ENCODE measurements at places on chromosomes 11 and 22.

- no peak for DNase-seq
Observed at GRCh38 chr11:105548359-105548758, 61.5 kb upstream of the GRIA4 start.

DNA sequence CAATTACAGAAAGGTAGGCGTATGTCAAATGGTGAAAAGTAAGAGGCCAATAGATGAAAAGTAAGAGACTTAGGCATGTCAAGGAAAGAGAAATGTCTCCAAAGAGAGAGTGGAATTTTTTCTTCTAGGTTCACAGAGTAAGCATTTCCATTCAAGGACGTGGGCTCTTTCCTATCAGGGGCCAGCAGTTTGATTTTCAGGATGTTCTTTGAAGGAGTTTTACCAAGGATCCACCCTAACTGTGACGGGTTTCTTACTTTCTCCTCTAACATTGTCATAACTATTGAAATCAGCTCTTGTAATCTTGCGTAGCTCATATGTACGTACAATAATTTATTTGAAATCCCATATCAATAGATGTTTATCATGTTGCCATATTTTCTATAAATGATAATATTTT is 2112.2 kb upstream of the RAG2 start:
- no peak for DNase-seq

DNA sequence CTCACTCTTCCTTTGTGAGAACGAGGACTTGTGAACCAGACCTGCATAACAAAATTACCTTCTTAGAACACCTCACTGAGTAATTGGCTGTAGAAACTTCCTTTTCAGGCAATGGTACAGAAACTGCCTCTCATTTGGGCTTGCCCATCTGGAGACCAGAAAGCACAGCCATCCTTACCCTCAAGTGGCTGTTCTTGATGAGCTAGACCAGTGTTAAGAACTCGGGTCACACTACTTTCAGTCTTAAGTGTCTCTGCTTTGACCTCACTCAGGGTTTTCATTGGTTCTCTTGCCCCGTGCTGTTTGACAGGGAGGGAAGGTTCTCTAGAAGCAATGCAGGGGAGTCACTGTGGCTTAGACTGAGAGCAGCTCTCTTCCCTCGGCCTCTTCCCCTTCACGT is 29.3 kb downstream of the NAT10 start:
- DNase-seq = no peak

- DNase-seq = no peak
Observed at GRCh38 chr11:17812091-17812864, 77.7 kb downstream of the KCNC1 start.

DNA sequence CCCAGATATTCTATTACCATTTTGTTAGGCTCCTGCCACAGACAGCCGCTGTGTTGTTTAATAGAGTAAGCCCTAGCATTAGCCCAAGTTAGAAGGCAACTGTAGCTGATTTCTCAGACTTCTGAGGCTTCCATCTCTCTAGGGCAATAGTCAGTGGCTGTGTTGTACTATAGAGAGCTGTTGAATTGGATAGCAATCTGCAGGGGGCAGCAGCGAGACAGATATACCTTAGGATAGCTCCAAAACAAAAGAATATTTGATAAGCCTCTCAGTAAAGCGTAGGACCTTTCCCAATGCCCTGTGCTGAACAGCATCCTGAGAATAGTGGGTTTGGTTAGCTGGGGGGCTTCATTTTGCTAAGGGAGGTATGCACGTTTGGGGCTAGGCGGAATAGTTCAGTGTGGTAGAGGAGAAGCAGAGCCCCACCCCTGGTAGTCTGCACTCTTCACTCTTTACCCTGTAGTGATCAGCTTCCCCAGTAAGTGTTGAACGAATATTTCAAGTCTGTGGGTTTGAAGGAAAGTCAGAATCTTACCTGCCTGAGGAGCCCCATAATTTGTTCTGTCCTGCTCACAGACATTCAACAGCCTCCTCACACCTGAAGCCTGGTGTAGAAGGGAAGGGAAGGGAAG is 515.1 kb downstream of the INSC start:
- DNase-seq = no peak

- DNase-seq = no peak
Observed at GRCh38 chr22:21582801-21583740, 15.6 kb downstream of the UBE2L3 start.

DNA sequence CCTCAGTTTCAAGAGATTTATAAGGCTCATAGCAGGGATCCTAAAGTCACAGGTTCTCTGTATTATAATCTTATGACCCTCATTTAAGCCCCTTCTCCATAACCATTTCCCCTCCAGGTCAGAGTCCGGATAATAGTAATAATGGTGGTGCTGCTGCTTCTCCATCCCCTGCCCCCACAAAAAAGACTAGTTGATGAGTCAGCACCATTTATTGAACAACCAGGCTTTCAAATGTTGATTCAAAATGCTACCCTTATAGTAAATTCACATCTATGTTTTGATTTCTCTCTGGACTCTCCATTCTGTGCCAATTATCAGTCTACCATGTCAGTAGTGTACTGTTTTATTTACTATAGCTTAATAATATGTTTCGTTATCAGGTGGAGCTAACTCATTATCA is 17.6 kb upstream of the RIC3 start:
- DNase-seq = no peak

GRCh38 chr22:40058265-40058664 is 63.5 kb downstream of the FAM83F start:
- no peak for DNase-seq

- DNase-seq = no peak
Observed at GRCh38 chr11:18188796-18189195, 16.2 kb downstream of the MRGPRX4 start.

Measured in activated T-helper 1 cell treated with Interleukin-2 at 50 U/mL for 16 hours (primary cell).